Stimulated activated CD4-positive, alpha-beta T cell treated with anti-CD3 and anti-CD28 coated beads, Interleukin-2, amount 100 ng/mL, for 24 hours (primary cell): ENCODE measurements at places on chromosomes 11 and 22.

- DNase-seq: no peak
Observed at GRCh38 chr11:126840201-126840886, 160.2 kb downstream of the KIRREL3 start.

DNA sequence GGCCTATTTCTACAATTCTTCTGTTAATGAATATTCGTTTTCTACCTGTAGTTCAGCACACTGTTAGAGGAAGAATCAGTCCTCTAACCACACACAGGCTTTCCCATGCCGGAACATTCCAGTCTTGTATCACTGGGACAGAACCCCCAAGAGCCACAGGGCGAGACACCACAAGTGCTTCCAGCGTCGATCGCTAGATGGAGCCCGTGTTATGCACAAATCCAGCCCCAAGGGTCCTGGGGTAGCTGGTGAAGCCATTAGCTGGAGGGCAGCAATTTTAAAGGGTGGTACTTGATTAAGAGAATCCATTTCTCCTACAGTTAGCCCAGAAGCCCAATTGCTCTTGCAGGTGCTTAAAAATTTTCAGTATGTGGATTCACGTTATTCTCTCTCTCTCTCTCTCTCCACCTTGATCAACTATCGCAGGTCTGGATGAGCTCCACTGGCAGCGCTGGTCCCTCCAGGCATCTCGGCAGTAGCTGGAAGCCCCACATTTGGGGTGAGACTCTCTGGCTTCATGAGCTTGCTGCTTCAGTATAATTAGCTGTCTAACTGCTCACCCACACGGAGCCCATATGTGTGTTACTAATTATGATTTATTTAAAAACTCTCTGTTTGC lies 148.2 kb upstream of the SNX19 start:
- peak; percentile 52 for DNase-seq

- no peak for DNase-seq
Observed at GRCh38 chr11:33659370-33660139, 41.1 kb downstream of the C11orf91 start.

GRCh38 chr22:20616451-20617043 lies 109.1 kb downstream of the MED15 start:
- no peak for DNase-seq

DNA sequence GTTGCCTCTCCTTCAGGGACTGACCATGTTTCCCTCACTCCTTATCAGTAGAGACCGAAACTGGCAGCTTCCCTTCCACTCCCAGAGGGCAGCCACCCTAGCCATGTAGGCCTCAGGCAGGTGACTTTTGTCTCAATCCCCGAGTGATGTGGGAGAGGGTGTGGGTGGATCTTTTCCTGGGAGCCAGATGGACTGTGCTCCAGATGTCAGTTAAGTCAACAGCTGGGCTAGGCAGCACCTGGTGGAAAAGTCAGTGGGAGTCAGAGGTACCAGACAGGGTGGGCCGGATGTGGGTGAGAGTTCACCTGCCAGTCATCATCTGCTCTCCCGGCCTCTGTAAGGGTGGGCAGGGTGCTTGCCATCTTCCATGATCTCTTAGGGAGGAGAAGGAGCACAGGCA lies 1.9 kb downstream of the BANF1 start:
- DNase-seq: no peak

GRCh38 chr22:35319244-35319985 lies 19.7 kb downstream of the TOM1 start:
- no peak for DNase-seq

DNA sequence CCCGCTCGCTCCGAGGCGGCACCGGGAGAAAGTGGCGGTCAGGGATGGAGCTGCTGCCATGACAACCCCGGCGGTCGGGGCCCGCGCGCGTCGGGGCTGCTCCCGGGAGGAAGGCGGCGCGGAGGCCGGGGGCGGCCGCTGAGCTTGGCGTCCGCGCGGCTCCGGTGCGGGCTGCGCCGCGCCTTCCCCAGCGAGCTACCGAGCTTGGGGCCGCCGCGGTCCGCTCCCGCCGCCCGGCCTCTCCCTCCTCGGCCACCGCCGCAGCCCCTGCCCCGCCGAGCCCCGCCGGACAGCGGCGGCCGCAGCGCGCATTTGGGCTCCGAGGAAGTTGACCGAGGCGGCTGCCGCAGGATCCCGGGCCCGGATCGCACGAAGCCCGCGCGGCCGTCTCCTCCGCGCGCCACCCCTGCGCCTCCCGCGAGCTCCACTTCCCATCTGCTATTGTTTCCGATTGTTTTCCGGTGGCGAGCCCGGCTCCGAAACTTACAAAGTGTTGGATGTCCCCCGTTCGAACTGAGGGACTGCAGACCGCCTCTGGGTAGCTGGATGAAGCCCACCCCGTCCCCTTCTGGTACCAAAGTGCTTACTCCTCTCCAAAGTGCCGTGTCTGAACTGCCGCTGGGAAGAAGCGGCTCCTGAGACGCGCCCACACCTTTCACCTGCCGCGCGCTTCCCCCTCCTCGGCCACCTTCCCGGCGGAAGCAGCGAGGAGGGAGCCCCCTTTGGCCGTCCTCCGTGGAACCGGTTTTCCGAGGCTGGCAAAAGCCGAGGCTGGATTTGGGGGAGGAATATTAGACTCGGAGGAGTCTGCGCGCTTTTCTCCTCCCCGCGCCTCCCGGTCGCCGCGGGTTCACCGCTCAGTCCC lies 540.3 kb downstream of the NTM start:
- DNase-seq: no peak

- no peak for DNase-seq
Observed at GRCh38 chr11:43988040-43988817, 45.8 kb downstream of the C11orf96 start.

GRCh38 chr11:28058333-28058732 lies 49.6 kb downstream of the KIF18A start:
- no peak for DNase-seq

DNA sequence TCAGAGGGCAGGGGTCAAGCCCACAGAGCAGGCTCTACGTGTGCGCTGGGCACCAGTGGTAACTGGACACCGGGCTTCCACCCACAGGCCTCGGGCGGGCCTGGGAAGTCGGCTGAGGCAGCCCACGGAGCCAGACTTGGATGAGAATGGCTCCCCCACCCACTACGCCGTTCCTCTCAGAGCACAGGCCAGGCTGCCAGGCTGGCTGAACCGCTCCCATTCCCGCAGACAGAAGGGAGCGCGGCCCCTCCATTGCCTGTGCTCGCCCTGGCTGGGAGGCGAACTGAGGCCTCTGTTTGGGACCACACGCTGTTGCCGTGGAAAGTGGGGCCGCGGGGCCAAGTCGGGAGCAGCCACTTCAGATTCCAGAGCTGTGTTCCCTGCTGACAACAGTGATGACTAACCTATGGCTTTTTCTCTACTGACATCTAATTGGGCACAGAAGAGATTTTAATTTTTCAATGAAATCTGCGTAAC lies 63.9 kb downstream of the MYH9 start:
- no peak for DNase-seq

DNA sequence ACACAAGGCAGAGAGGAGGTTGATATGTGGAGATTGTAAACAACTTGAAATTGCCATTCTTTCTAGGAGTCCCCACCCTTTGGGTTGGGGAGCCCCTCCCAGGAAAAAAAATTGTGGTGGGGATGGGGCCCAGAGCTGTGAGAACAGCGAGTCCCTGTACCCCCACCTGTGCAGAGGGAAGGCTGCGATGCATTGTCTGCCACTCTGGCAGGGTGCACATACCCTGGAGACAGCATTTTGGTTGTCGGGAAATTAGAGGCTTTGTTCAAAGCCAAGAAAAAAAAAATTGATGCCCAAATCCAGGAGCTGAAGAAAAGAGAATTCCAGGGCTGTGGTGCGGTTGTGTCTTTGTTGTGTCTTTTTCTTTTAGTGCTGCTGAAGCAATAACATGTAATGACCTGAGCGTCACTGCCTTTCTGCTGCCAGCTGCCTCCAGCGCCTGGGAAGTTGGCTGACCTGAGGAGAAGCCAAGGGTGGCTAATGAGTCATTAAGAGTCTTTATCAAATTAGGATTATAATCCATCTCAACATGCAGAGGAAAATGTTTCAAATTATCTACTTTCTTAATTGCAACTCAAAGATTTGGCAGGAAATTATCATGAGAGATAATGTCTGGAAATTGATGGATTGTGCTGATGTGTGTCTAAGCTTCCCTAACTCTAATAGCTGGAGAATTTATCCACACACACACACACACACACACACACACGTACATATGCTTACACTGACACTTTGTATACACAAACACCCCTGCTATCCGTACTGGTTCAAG lies 8.0 kb upstream of the PKNOX2 start:
- no peak for DNase-seq
